ENCODE measurements at places on chromosomes 7 and 10. TPM values are rescaled to one million over a fixed set of nuclear protein-coding genes. Genes with fewer than 3 reads are reported as not detected.

LRIT1 gene
- not detected for total RNA-seq

SCIN gene
- total RNA-seq, result 3.9 TPM

GIMAP7 gene
- total RNA-seq, result 27.3 TPM

EVX1 gene
- total RNA-seq, result 0.13 TPM

MYL10 gene
- total RNA-seq, result not detected

DNA sequence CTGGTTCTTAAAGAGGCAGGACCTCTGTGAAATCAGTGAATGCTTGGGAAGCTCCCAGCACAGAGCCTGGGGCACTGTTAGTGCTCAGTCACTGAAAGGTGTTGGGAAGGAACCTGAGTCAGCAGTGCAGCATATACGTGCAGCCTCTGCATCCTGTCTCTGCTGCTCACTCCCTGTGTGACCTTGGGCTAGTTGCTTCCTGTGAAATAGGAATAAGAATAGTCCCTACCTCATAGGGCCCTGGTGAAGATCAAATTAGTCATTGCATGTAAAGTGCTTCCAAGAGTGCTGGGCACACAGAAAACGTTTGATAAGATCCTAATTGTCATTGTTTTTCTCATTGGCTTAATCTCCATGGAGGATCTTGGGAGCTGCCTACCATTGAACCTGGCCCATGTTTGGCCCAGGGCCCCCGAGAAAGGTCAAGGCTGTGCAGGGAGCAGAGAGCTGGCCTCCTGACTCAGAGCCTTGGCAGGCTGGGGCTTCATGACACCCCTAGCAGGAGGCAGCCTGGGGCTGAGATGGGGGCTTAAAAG is 73.3 kb upstream of the COL13A1 start:
- DNase-seq, result no peak

DNA sequence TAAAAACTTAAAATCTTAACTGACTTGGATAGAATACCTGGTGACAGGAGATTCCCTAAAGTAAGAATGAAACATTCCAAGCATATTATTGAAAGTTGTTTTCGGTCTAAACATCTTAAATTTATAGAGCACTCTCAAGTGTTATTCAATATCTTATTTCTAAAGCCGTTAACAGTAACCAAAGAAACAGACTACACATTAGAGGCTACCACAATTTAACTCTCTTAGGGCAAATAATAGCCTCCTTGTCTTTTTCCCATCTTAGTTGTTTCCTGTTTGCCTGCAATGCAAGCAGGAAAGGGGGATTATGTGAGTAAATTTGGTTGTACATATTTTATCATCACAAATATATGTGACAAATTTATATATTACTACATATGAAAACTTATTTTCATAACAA is 31.4 kb downstream of the NAPEPLD start:
- DNase-seq, result no peak

DNA sequence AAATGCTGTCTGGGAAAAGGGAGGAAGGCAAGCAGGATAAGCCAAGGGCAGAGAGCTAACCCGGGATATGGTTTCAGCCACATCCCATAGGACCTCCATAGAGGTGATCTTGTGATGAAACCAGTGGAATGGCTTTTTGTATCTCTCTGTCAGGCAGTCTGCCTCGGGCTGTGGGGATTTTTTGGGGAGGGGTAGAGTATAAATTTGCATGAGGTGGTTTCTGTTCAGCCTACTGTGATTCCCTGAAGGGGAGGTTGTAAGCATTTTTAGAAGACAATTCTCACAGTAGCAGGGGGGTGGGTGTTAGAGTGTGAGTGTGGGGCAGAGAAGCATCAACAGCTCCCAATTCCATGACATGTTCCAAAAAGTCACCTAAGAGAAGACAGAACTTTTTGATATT is 11.8 kb downstream of the OR9A2 start:
- no peak for DNase-seq

GRCh38 chr7:127158659-127159058 is 94.1 kb downstream of the GRM8 start:
- no peak for DNase-seq

- no peak for DNase-seq
These were observed 87.9 kb upstream of the KAT6B start for GRCh38 chr10:74738542-74738941.

- no peak for DNase-seq
These were observed 662 bp downstream of the DNAJC2 start for GRCh38 chr7:103343758-103344452.

- DNase-seq, result no peak
These were observed 295.4 kb downstream of the LRMDA start for GRCh38 chr10:75726522-75727483.

GRCh38 chr10:91681361-91682276 is 48.7 kb upstream of the PPP1R3C start:
- DNase-seq, result no peak

GRCh38 chr7:130274983-130275591 is 8.4 kb downstream of the CPA2 start:
- DNase-seq, result no peak
